ENCODE measurements at places on chromosomes 12 and 14.
A peak's percentile ranks its signal among the peaks of the same experiment; 100 is the strongest.

- DNase-seq: no peak
Measured at GRCh38 chr14:34616360-34616759, 13.6 kb downstream of the SNX6 start.

DNA sequence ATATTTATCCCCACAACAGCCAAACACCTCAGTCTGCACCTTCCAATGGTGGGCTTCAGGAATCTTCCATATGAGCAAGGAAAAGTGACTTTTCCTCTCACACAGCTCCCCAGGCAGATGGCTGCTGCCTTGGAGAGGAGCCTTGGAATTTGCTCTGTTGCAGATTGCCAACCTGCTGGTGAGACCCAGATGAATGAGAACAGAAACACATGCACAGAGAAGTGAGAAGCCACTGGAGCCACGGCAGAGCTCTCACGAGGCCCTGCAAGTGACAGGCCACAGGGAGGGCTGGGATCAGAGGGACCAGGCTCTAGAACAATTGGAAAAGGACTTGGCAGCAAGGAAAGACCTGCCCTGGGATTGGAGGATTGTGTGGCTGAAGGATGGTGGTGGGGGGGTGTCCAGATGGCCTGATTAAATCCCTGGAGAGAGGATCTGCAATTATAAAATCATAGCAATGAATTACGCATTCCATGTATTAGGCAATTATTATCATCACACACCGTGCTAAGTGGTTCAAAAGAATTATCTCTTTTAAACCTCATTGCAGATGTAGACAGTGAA, 84.9 kb upstream of the PWP1 start:
- no peak for DNase-seq

DNA sequence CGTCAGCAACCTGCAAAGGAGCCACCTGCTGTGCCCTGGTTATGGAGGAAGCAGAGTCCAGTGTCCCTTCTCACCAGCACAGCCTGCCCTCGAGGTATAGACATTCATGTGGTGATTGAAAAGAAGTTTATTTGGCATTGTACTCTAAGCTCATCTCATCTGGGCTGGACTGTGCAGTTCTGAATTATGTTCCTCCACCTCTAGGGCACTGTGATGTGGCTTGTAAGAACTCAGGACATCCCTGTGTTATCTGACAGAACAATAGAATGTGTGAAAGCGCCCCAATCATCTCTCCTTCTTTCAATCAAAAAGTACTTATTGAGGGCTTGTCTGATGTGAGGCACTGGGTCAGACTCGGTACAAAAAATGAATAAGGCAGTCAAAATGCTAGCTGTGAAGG, 140.1 kb downstream of the DHRS2 start:
- DNase-seq: no peak

DNA sequence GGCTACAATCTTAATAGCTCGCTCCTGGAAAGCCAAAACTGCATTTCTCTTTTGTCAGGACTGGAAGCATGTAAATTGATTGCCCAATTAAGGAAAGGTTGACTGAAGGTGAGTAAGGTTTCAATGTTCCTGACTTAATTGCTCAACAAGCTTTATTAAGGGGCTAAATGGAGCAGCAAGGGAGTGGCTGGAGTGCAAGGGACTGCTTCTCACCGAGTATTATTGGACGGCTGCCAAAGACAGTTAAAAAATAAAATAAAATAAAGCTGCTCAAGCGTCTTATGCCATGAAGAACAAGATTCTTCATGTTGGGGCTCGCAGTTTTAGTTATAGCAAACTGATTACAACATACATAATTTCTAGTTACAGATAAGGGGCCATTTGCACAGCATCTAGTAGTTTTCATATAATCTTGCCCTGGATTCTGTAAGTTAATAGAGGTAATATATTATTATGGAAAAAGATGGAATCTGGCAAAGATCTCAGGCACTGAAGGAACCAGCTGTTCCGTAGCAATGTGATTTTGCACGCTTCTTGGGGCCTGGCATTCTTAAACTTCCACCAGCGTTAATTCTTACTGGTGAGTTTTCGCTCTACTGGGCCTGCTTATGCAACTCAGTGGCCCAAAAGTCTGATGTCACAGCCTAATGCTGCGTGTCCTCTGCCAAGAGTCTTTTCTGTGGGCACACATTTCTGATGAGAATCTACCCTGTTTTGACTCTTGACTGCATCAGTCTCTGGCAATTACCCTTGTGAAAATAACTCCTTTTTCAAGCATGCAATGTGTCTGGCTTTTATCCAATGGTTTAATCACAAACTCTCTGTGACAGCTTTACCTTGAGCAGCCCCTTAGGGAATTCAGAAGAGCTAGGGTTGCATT, 108.5 kb downstream of the SLC38A1 start:
- no peak for DNase-seq

GRCh38 chr14:67859169-67859749, 39.7 kb downstream of the RAD51B start:
- DNase-seq: no peak

GRCh38 chr14:44316647-44317440, 190.2 kb downstream of the FSCB start:
- peak; percentile 40 for DNase-seq

DNA sequence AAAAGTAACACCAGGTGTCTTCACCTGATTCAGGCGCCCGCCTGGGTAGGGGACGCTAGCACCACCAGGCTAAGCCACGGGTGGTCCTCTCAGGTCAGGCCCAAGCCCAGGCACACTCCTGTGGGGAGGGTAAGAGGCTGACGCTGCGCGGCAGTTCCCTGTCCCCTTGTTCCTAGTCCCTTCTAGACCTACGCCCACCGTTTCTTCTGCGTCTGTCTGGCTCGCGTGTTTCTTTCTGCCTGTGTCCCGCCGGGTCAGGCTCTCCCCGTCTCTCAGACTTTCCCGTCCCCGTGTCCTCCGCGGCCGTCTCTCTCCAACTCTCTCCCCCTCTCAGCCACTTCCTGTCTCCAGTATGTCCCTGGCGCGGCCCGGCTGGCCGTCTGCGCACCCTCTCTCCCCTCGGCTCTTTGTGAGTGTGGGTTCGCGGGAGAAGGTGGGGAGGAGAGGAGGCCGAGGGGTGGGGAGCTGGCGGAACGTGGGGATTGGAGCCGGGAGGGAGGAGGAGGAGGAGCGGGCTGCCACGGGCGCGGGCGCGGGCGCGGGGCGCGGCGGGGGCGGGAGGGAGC, 3.1 kb upstream of the TNS2 start:
- DNase-seq: peak; percentile 34

- no peak for DNase-seq
Measured at GRCh38 chr14:104350463-104351185, 212.2 kb downstream of the KIF26A start.

- no peak for DNase-seq
Measured at GRCh38 chr12:3302401-3303041, 188.5 kb upstream of the PRMT8 start.

DNA sequence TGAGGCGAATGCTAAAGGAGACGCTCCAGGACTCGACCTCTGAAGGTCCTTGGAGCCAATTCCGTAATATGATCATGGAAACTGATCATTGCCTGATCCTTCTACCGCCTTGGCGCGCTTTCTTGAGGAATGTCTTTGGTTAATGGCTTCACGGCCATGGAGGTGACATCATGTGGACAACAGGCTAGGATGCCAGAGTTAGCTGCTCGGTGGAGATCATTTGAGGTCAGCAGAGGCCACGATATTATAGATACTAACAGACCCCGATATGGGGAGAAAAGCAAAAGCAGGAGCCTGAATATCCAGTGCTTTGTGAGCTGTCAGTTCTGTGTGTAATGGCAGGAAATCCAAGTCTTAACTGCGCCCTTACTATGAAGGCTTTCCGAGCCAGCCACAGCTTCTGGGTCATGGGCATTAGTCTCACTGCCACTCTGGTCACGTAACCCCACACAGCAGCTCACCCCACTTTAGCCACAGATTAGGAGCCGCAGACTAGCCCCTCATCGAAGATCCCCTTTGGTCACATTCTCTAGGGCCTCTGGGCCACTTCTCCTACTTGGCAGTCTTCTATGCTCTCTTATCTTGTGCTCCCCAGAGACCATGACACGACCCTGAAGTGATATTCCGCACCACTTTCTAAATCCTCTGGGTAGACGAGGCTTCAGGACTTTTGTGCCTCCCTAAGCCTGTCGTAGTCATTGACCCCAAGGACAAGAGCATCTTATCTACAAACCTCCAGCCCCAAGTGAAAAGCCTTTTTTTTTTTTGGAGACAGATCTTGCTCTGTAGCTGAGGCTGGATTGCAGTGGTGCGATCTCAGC, 724 bp upstream of the CS start:
- DNase-seq: no peak

DNA sequence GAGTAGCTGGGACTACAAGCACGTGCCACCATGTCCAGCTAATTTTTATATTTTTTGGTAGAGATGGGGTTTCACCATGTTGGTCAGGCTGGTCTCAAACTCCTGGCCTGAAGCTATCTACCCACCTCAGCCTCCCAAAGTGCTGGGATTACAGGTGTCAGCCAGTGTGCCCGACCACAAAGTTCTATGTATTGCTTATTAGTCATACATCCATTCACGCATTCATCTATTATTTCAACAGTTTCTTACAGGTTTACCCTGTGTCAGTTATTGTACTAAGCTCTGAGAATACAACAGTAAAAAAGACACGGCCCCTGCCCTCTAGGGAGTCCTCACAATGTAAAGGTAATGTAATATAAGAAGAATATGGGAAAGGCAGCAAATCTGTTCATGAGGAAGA, 188.9 kb upstream of the BTG1 start:
- no peak for DNase-seq

DNA sequence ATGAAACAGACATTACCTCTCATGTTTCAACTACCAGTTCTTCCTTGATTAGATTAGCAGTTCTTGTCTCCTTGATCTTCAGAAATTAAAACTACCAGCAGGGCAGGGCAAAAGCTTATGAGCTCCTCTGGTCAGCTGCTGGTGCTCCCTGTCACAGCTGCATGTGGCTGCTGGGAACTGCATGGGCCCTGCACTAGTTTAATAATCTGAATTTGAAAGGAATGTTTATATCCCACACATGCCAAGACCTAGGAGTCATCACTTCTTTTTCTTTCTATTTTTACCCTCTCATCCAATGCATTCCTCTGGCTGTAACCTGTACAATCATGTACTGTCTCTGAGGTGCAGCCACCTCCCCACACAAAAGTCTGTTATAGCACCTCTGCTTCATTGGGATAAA, 73.9 kb downstream of the ARMH4 start:
- no peak for DNase-seq

- DNase-seq: no peak
Measured at GRCh38 chr12:25833657-25834056, 124.8 kb upstream of the RASSF8 start.

DNA sequence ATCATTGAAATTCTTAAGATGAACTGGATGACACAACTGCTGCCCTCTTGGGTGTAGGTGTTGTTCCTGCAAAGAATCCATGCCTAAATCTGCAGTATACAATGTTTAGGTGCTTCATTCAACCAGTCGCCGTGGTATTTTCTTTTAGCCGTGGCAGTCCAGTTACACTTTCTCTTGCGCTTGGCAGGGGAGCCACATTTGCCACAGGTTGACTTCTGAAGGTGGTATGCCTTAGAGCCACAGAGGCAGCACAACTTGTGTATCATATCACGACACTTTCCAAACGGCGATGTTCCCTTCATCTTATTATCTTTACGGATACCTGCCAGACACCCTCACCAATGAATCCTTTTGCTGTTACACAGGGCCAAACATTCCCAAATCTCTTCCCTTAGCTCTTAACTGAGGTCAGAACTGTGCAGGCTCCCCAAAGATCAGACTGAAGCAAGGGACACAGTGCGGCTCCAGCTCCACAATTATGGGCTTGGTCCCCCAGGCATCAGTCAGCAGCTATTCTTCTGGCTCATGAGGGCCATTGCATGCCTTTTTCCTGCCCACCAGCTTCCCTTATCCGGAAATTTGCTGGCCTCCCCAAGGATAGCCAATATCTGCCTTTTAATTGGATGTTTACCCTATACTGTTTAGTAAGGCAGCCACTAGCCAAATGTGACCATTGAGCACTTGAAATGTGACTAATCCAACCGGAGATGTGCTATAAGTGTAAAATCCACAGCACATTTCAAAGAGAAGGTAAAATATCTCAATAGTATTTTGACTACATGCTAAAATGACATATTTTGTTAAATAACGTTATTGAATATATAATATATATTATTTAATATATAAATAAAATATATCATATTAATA, 50.7 kb downstream of the SENP1 start:
- no peak for DNase-seq

DNA sequence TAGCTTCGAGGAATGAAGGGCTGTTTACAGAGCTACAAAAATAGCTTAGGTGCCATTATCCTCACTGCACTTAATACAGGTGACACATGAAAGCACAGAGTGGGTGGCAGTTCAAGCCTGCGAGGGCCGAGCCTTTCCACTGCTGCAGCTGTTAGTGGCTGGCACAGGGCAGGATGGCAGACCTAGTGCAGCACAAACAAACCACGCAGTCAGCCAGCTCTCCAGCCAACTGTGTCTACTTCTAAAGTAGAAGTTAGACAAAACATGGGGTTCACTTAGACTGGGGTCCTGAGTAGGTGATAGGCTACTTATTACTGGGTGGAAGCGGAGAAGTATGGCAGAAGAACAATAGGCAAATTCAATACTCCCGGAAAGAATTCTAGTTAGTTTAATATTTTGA, 95.4 kb downstream of the DUSP16 start:
- DNase-seq: no peak

DNA sequence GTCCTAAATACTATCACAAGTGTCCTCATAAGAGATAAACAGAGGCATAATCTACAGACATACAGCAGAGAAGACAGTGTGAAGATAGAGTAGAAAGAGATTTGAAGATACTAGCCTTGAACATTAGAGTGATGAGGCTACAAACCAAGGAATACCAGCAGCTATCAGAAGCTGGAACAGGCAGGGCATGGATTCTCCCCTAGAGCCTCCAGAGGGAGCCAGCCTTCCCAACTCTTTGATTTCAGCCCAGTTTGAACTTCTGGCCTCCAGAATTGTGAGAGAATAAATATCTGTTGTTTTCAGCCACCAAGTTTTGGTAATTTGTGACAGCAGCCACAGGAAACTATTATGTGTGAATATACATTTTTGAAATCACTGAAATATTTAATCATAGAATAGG, 47.2 kb downstream of the CCDC91 start:
- DNase-seq: no peak

GRCh38 chr14:49865431-49865859, 12.9 kb upstream of the NEMF start:
- DNase-seq: peak; percentile 72

DNA sequence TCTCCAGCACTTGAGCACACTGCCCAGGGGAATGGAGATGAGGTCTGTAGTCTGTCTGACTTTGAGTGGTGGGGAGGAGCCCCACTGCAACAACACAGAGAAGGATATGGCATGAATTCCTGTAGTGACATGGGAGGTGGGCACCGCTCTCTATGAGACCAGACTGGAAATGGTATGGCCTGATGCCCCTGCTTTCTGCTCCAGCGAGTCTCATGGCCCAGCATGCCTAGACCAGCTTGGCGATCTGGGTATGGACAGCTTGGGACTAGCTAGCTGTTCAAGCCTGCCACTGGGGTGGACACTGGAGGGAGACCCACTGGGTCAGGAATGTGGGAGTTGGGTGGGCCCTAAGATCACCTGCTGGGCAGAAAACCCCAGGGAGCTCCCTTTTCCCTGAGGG, 477.8 kb upstream of the SEL1L start:
- no peak for DNase-seq

GRCh38 chr14:38090506-38090905, 117.2 kb upstream of the SSTR1 start:
- DNase-seq: no peak

- no peak for DNase-seq
Measured at GRCh38 chr14:52840877-52841276, 49.5 kb upstream of the GNPNAT1 start.

Measured in NCI-H2029 treated with DMSO at 0.1 percent for 48 hours (cell line).